BJ (cell line): ENCODE measurements at places on chromosomes 7 and 10.
A peak's percentile ranks its signal among the peaks of the same experiment; 100 is the strongest.

DNA sequence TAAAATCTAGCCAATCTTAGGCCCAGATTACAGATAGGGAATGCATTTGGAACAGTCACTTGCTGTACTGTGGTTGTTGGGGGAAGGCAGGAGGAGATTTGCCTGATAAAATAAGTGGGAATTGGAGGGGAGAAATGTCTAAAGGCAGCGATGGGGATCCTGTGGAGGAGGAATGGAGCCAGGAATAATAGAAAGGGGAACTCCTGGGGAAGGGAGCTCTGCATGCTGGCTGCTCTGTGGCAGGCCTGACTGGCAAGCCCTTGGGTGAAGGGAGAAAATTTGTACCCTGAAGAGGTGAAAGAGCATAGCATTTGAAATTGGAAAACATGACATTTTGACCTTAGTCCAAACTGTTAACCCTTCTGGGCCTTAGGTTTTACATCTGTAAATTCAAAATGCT, 13.7 kb downstream of the MMP21 start:
- no peak for DNase-seq

DNA sequence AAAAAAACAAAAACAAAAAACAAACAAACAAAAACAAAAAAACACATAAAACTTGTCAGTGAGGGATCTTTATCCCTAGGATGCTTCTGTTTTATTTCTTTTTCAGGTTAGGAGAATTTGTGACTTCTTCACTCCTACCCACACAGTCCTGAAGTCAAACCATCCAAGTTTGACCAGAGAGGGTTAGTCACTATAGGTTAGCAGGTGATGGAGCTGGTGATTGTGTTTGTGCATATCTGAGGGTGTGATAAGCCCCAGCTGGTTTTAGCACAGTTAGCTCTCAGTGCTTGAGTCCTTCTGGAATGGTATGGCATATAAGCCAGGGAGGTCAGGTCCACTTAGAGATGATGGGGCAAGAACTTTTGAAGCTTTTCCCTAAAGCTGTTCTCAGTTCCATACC, 11.8 kb upstream of the IKZF1 start:
- no peak for DNase-seq

- no peak for DNase-seq
Measured at GRCh38 chr7:8371742-8372141, 61.7 kb upstream of the NXPH1 start.

DNA sequence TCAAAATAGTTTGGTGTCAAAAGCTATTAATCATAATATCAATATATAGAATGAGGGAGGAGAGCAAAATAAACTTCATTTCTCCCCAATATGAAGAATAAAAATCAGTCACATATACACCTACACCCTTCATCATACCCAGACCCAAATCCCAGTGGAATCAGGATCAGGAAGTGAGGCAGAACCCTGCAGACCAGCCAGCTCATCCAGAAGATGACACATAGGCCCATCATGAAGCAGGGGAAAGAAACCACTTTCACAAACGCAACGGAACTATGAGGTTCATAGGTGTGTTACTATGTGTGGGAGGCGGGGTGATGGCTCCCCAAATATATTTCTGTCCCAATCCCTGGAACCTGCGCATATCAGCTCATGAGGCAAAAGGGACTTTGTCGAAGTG, 89.0 kb downstream of the RSU1 start:
- DNase-seq: no peak

GRCh38 chr7:44469461-44470134, 20.9 kb downstream of the NUDCD3 start:
- DNase-seq: no peak

DNA sequence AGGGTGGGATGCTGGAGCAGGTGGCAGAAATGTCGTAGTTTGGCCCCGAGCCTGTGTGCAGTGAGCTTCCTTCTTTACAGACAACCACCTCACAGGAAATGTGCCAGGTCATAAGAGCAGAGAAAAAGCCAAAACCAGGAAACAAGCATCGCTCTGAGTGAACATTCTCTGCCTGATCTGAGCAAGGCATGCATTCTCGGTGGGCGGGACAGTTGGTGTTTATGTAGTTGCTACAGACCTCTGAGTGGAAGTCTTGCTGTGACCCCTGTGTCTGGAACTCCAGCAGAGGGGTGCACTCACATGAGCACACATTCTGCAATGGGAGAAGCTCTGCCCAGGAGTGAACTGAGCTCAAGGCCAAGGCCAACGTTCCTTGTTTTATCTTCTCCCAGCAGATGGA, 230.1 kb downstream of the TCERG1L start:
- DNase-seq: no peak

- no peak for DNase-seq
Measured at GRCh38 chr10:52918714-52919305, 146.2 kb upstream of the MBL2 start.

DNA sequence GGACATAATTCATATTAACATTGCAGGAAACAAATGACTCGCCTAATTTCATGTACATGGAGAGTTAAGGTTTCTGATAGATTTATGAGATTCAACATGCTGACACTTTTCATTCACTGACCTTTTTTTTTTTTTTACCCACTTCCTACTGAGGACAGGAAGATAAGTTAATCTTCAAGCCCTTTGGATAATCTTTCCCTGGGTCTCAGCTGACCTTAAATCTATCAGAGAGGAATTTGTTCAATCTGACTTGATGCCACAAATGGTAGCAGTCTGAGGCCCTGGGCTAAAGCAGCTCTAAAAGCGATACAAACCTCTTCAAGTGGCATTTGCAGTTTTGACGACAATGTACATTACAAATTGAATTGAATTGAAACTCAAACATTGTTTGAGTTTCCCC, 493.3 kb upstream of the SORCS1 start:
- no peak for DNase-seq

DNA sequence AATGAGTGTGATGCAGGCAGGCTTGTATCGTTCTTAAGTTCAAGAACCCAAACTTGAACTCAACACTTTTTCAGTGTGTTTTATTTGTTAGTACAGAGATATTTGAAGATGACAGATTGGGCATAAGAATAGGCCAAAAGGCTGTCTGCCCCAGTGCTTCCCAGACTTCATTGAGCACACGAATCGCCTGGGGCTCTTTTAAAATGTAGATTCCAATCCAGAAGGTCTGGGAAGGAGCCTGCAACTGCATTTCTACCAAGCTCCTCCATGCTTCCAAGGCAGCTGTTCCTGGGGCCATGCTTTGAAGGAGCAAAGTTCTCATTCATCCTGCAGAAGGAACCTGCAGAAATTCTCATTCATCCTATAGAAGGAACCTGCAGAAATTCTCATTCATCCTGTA, 114.5 kb upstream of the INSYN2A start:
- no peak for DNase-seq

- DNase-seq: no peak
Measured at GRCh38 chr7:144975882-144976281, 140.0 kb upstream of the TPK1 start.

DNA sequence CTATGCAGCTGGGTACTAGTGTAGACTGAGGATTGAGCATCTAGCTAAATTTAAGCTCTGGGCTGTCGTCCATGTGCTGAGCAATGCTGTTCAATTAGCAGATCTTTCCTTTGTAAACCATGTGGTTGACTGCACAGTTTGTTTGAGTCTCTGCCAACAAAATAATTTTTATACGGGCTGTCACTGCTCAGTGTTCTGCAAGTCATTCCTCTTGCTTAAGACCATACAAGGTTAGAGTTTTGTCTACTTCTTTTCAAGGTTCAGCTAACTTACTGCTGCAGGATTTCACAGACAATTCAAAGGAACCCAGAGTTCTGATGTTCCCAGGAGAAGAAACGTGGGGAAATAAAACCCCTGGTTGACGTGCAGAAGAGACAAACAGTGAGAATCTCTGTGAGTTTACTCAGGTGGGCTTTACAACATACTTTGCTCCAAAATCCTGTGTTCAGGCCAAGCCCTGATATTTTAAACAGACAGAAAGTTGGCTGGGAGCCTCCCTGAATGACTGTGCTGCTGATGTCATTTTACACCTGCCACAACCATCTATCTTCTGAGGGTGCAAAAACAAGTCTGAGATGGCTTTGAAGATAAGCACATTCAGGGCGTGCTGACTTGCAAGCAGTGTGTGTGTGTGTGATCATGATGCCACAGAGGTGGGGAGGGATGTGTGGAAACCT, 177.1 kb upstream of the SVIL start:
- peak; percentile 95 for DNase-seq

DNA sequence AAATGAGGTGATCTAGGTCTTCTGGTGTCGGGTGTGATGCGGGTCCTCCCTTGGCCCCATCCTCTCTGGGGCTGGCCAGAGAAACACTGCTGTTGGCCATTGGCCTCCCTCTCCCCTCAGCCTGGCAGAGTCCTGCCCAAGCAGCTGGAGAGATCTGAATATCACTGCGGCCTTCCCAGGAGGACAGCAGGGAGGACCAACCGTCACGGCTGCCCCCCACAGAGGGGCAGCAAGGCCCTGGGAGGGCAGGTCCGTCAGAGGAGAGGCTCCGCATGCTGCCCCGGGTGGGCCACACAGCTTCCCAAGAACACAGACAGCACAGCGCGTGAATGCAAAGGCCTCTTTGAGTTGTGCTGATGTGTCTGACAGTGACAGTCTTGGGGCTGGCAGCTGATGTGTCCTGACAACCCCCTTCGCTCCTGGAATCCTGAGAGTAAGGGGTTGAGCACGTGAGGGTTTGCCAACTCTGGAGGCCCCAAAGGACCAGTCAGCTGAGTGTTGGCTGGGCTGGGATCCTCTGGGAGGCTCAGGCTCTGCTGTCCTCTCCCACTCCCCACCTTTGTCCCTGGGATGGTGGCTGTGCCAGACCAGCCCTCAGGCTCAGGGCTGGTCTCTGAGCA, 132.5 kb upstream of the UNC5B start:
- no peak for DNase-seq

DNA sequence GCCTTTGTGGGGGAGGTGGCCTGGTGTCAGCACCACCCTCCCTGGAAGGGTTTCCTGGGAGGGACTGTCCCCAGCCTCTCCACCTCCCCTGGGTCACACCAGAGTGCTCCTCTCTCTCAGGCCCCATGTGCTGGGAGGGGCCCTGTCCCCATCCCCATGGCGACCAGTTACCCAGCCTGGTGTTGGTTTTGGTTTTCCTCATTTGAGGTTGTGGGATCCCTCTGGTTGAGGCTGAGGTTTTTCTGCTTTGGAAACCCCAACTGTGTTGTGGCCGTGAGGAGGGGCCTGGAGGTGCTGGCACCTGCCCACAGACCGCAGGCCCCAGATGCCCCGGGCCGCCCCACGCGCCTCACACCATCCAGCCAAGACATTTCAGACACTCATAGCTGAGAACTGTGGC, 106.3 kb downstream of the GRK5 start:
- DNase-seq: no peak

- no peak for DNase-seq
Measured at GRCh38 chr7:128164955-128165670, 76.0 kb upstream of the LEP start.

DNA sequence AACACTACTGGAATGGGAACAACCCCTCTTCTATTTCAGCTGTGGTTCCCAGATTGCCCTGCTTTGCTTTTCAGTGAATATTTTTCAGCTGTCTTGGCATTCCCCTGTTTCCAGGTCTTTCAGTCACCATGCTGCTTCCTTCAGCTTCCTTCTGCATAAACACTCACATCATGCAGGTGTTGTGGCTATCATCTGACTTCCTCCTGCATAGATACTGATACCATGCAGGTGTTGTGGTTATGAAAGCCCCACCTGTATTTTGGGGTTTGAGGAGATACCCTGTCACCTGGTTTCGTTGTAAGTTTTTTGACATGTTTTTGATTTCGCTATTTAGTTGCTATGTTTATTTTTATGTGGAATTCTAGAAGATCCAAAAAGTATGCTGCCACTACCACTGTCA, 71.5 kb downstream of the SLC35B4 start:
- DNase-seq: no peak

GRCh38 chr10:14356921-14357320, 26.2 kb upstream of the FRMD4A start:
- DNase-seq: peak; percentile 40

GRCh38 chr7:19177269-19177668, 32.0 kb upstream of the FERD3L start:
- DNase-seq: peak; percentile 1

- no peak for DNase-seq
Measured at GRCh38 chr7:11648980-11649379, 183.0 kb downstream of the THSD7A start.

- DNase-seq: no peak
Measured at GRCh38 chr7:21867816-21868575, 77.7 kb downstream of the CDCA7L start.

DNA sequence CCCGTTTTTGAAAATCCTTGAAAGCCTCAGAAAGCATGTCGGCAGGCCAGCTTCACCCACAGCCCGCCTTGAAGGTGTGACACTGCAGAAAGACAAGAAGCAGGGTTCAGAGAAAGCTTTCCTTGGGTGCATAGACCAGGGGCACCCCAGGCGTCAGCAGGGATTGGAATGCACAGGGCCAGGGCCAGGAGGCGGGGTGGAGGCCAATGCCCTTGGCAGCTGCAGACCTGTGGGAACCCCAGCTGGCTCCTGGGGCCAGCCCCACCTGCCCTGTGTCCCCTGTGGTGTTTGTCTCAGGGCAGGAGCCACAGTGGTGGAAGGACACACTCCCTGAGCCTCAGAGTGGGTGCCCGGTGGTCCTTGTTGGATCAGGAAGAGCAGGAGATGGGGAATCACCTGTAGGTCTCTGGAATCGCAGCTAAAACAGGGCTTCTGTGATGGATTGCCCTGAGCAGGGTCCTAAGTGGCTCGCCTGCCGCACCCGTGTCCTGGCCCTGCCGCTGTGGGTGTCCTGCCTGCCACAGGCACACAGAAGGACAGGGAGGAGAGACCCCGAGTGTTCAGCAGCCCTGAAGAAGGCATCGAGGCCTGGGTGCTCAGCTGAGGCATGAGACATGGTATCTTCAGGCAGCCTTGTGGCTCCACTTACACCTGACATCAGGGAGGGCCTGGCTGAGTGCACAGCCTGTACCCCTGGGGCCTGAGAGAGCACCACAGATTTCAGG, 32.5 kb downstream of the ANXA8 start:
- no peak for DNase-seq

- no peak for DNase-seq
Measured at GRCh38 chr7:116305485-116306408, 95.4 kb downstream of the TES start.

- no peak for DNase-seq
Measured at GRCh38 chr7:272631-273030, 17.3 kb upstream of the FOXL3 start.

- DNase-seq: no peak
Measured at GRCh38 chr10:8050556-8051108, 3.9 kb upstream of the GATA3 start.

DNA sequence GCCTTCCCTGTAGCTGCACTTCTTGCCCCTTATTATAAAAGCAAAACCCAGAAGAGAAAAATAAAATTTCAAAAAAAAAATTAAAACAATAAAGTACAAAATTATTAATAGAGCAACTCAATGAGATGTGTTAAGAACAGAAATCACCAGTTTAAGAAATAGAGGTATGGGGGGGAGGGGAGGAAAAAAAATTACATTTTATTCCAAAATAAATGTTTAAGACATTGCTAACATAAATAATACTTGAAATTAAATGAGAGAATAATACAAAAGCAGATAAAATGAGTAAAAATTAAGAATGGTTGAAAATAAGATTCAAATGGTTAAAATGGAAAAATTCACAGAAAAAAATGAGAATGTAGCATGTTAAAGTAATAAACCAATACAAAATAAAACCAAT, 3.1 kb downstream of the IFIT2 start:
- DNase-seq: no peak
